ENCODE measurements at places on chromosomes 5 and 9. TPM values are rescaled to one million over a fixed set of nuclear protein-coding genes. Genes with fewer than 3 reads are reported as not detected.

GRCh38 chr5:169051351-169051750, 249.6 kb downstream of the SLIT3 start:
- no peak for DNase-seq

DNA sequence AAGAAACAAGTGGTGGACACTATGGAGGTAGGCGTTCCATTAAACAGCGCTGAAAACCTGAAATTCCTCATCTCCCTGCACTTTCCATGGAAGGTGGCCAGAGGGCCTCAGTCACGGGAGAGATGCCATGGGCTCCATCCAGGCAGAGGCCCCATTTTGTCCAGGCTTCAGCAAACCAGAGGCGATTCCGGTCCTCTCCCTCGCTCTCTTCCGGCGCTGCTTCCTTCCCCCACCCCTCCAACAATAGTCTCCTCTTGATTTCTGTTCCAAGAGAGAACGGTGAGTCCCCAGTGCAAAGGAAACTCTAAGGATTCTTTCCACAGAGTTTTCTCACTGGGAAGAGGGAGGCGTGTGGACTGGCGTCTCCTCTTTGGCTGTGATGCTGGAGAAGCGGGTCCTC, 7.5 kb downstream of the ZNF366 start:
- DNase-seq: no peak

DNA sequence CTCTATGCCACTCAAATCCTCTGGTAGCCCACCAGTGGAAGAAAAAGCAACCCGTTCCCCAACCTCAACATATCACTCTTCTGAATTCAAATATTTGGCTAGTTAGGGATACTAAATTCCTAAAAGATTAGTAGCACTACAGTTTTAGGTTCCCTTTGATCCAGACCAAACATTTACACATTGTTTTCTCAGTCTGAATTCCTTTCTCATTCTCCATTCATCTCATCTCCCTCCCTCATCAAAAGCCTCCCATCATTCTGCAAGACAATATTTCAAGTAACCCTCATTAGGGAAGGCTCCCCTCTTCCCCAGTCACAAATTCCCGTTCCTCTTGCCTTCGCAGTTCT, 26.3 kb downstream of the ADAM19 start:
- DNase-seq: no peak

- no peak for DNase-seq
These were observed 88.4 kb downstream of the APBA1 start for GRCh38 chr9:69583645-69584234.

Gene FRRS1L
- total RNA-seq: 0.06 TPM

Gene ACSL6
- 0.75 TPM for total RNA-seq

GRCh38 chr5:56492812-56493211, 259.7 kb upstream of the ANKRD55 start:
- no peak for DNase-seq

GRCh38 chr9:90802386-90802985, 867 bp downstream of the SYK start:
- DNase-seq: no peak

DNA sequence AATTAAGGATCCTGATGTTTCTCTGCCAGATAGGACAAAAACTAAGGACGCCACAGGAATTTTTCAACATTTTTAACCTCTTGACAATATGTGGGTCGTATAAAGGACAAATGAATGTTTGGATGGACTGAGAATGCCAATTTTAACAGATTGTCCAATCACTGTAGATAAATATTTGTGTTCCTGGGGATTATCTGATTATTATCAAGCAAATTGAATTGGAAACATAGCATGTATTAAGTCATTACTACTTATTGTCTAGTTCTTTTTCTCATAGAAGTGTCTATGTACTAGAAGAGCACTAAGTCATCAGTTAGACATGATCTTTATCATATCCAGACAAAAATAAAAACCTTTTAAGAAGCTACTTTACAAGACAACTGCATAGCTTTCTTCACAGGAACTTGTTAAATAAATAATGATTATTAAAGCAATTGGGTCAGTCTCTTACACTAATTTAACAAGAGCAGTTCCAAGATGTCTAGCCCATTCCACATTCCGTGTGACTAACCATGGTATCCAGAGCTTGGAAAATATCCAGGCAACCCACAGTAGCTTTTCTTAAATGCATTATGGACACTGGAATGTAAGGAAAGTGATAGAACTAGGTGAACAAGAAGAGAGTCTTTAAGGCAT, 127.5 kb upstream of the CDKN2B start:
- DNase-seq: no peak

GRCh38 chr5:35003018-35003957, 44.5 kb downstream of the AGXT2 start:
- DNase-seq: peak; percentile 39

DNA sequence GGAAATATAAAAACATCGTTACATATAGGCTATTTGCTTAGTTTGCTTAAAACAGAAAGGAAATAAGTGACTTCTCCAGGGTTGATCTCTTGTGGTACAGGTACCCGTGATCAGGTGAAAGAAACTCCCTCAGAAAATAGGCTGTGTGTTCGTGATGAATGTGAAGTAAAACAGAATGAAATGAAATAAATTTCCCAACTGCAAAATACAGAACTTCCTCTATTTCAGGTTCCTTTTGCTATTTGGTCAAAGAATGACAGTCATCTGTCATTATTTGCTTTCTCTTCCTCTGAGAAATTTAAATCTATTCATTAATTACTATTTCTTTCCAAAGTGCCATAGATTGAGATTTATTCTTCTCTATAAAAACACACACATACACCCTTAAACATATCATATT, 408.1 kb downstream of the FAM170A start:
- no peak for DNase-seq

- no peak for DNase-seq
These were observed 28.9 kb downstream of the ZNF169 start for GRCh38 chr9:94287877-94288513.

GRCh38 chr9:84761137-84761808, 91.7 kb downstream of the NTRK2 start:
- no peak for DNase-seq

GRCh38 chr9:89039664-89040063, 48.4 kb downstream of the S1PR3 start:
- DNase-seq: no peak

- DNase-seq: no peak
These were observed 316.7 kb upstream of the TLE4 start for GRCh38 chr9:79254900-79255650.

- no peak for DNase-seq
These were observed 75.5 kb upstream of the BOD1 start for GRCh38 chr5:173691931-173692330.

- no peak for DNase-seq
These were observed 884.0 kb upstream of the ACO1 start for GRCh38 chr9:31500422-31500821.

GRCh38 chr9:91036826-91037510, 235.3 kb downstream of the SYK start:
- DNase-seq: peak; percentile 50

Gene TMEM252
- total RNA-seq: not detected

Gene HTR4
- total RNA-seq: not detected

DNA sequence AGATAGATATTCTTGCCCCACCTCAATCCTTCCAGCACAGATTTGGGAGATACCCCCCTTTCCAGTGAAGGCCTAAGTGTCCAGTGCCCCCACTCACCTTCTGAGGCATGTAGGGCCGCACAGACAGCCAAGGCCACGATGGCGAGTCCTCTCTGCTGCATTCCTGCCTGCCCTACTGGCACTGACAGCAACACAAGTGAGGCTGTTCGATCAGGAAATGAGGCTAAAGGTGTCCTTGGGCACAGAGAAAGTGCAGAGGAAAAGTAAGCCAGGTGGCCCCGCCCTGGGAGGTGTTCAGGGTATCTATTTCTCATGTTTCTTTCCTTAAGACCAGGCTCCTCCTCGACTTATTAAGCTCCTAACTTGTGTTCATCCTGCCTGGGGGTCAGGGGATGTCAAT, at the start of gene CCL28:
CCL28 (minus strand) TSS at position 236 of the 400 bp plus-strand sequence; CDS start at position 161, 75 bp downstream.
- no peak for DNase-seq

Gene LPAR1
- 25.1 TPM for total RNA-seq

Gene SPATA31D4
- total RNA-seq: not detected

DNA sequence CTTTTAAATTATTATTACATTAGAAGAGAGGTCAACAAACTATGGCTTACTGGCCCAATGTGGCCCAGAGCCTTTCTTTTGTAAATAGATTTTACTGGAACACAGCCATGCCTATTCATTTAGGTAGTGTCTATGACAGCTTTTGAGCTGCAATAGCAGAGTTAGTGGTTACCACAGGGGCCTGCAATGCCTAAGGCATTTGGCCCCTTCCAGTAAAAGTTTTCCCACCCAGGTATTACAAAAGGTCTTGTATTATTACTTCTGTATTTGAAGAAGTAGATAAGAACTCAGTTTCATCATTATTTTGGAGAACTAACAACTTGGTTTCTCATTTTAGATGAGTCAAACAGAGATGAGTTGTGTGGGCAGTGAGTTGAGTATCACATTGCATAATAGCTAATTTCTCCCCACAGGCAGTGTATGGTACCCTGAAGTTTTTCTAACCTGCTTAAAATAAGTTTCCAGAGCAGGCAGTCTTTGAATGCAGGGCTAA, 9.5 kb downstream of the MTRR start:
- no peak for DNase-seq

Gene HSPB3
- total RNA-seq: not detected

DNA sequence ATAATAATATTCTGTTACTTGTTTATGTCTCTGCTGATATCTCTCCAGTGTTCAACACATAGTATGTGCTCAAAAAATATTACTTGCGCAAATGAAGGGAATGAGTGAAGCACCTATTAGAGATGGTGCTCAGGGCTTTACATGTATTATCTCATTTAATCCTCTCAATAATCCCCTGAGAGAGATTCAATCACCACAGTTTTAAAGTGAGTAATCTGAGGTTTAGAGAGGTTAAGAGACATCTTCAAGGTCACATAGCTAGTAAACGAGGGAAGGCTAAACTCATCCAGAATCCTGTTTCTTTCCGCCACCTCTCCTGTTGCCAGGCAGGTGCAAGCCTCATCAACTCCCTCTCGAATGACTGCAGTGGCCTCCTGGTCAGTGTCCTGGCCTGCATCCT, 82.0 kb downstream of the UGCG start:
- no peak for DNase-seq

DNA sequence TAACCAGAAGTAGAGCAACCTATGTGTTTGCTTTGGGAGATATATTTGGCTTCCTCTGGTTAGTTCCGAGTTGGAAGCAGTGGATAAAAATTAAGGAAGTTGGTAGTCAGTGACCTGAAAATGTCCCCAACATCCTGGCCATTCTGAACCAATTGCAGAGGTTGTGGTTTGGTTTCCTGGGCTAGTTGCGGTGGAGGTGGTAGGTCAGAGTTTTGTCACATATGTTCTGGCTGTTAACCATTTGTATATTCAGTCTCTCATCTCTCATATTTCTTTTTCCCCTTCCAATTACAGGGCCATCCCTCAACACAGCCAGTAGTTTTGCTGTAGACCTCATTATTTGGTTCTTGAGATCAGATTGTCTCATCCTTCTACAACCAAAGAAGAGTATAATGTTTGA, 1026.9 kb downstream of the PTPRD start:
- no peak for DNase-seq

Gene SEMA5A
- 6.3 TPM for total RNA-seq

GRCh38 chr5:138287246-138287645, 12.8 kb upstream of the GFRA3 start:
- DNase-seq: no peak

DNA sequence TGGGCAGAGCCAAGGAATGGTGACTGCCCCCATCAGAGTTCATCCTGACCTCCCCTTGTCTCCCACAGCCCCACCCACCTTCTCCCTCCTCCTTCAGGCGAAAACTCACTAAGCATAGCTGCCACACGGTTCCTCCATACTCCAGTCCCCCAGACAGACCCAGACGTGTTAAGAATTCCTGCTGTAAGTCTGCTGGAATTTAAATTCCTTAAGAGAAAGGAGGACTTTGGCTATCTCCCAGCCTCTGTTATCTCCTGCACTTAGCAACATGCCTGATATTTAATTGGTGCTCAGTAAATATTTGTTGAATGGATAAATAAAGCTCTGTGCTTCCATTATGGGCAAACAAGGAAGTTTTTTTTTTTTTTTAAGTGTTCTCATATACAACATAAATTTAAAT, 213.7 kb downstream of the RFK start:
- DNase-seq: no peak

GRCh38 chr9:109319626-109320241, 1.1 kb downstream of the EPB41L4B start:
- DNase-seq: no peak
